ENCODE measurements at places on chromosomes 7 and 10. TPM values are rescaled to one million over a fixed set of nuclear protein-coding genes. Genes with fewer than 3 reads are reported as not detected.

Gene SEMA3C
- 421 TPM for total RNA-seq

Gene SEMA3A
- 2.5 TPM for total RNA-seq

Gene TRIM74
- total RNA-seq = not detected

GRCh38 chr7:151736403-151736909 is 140.5 kb downstream of the PRKAG2 start:
- peak; percentile 99 for DNase-seq

GRCh38 chr10:126777714-126778113 is 107.2 kb upstream of the C10orf90 start:
- DNase-seq = no peak

Gene TAS2R41
- total RNA-seq = not detected
